ENCODE measurements at places on chromosomes 3 and 15.

GRCh38 chr3:119965692-119966091 is 128.6 kb downstream of the GSK3B start:
- no peak for DNase-seq

DNA sequence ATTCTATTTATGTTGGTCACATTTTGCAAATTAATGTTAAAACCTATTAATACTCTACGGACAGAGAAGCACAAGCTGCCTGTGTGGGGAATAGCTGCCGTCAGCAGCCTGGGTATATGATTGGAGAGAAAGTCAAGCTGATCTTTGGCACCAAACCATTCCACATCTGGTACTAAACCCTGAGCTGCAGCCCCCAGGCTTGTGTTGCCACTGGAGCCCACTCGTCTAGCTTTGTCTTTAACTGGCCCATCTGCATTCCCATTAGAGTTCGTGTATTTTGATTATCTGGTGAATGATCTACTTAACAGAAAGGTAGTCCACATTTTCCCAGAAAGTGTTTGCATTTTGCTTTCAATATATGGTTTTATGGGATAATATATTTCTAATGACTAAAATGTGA is 5.4 kb downstream of the NDUFB4 start:
- DNase-seq = no peak

DNA sequence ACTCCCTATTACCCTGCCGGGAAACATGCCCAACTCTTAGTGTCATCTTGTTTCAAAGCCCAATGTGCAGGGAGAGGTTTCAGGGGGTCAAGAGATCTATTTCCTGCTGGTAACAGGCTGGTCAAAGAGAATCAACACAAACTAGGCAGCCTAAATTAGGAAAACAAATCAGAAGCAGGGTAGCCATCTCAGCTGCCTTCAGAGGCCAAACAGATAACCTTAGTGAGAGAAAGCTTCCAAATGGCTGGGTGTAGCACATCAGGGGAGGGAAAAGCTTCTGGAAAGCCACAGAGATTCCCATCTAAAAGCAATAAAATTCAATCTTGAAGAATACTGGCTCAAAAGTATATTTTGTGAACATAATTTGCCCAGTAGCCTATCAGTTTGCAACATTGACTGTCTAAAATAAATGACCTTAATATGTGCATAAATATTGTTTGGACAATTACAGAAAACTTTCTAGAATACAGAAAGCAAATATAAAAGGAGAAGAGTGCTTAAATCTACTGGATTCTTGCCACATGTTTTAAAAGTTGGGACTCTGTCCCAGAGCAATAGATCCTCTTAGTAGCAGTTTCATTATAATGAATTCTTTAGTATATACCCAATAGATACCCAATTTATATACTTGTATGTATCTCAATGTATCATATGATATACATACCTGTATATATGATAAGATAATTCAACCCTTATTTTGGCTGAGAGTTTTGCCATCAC is 371.9 kb upstream of the RARB start:
- DNase-seq = no peak

- DNase-seq = no peak
These were observed 36.0 kb downstream of the TSPAN3 start for GRCh38 chr15:77034695-77035489.

DNA sequence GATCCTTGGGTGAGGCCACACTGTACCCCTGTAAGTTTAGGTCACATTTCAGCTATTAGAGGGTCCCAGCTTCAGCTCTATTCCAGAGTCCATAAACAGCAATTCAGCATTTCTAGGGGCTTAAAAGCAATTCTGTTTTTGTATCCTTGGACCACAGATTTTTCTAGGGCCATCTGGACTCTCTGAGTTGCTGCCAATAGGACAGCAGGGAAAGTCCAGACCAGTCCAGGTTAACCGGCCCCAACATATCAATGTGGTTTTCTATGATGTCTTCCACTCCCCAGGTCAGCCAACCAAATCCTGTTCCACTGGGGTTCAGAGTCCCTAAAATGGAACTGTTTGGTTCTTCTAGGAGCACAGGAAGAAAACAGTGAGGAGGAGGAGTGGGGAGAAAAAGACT is 40.0 kb downstream of the TYRO3 start:
- DNase-seq = no peak

DNA sequence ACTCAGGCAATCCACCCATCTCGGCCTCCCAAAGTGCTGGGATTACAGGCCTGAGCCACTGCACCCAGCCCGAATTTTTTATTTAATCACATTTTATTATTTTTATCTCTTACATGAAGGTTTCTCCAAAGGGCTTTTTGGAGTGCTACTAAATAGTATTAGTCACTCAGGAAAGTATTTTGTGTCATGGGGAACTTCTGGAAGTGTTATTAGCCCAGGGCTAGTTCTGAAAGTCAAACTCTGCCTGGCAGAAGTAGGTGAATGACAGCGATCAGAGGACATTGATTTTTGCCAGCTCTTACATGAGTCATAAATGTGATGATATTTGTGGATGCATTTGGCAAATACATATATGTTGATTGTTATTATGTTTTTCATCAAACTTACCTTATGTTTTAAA is 48.7 kb downstream of the ZPLD1 start:
- DNase-seq = no peak

GRCh38 chr15:63059075-63059474 is 16.5 kb downstream of the TPM1 start:
- no peak for DNase-seq

- peak; percentile 13 for DNase-seq
These were observed 14.6 kb downstream of the SLITRK3 start for GRCh38 chr3:165181556-165181955.

DNA sequence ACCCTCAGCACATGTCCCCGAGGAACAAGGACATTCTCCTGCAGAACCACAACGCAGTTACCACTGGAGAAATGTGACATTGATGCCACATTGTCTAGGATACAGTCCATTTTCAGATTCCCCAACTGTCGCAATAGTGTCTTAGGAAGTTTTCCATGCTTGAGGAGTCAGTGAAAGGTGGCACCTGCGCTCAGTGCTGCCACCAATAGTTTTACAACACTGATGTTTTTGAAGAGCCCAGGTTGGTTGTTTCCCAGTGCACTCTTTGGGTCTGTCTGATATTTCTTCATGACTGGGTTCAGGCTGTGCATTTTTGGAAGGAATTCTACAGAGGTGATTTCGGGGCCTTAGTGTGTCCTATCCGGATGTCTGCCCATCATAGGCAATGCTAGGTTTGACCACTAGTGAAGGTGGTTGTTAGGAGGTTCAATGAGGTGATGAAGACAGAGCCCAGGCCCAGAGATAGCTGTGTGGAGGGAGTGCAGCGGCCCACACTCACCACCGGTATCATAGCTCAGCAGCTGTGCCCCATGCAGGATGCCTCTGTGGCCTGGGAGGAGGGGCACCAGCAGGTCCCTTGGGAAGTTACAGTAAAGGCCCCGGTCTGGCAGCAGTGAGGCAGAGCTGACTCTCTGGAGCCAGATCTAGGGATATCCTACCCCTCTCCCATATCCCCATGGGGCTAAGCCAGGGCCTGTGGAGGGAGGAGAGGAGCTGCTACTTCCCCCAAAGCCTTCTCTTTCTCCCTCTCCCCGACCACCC is 96.6 kb downstream of the DNAJB8 start:
- DNase-seq = peak; percentile 22

GRCh38 chr3:71075494-71075893 is 508.0 kb downstream of the FOXP1 start:
- DNase-seq = peak; percentile 54

- no peak for DNase-seq
These were observed 878 bp downstream of the ISLR start for GRCh38 chr15:74174219-74174957.

DNA sequence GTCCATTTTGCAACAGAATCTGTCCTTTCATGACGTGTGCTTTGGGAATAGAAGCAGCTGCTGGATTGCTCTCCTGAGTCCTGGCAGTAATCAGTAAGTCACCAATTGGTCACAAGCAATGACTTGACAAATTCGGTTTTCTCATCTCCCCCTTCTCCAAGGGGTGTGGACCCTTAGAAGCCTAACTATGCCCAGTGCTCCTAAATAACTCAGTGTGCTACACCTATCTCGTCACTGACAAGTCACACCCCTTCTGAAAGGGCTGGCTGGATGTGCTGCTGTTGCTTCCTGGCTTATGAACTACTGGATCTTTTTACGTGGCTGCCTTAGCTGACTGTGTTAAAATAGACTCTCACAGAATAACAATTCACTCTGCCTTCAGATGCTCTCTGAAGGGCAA is 1351.5 kb downstream of the ZPLD1 start:
- no peak for DNase-seq

DNA sequence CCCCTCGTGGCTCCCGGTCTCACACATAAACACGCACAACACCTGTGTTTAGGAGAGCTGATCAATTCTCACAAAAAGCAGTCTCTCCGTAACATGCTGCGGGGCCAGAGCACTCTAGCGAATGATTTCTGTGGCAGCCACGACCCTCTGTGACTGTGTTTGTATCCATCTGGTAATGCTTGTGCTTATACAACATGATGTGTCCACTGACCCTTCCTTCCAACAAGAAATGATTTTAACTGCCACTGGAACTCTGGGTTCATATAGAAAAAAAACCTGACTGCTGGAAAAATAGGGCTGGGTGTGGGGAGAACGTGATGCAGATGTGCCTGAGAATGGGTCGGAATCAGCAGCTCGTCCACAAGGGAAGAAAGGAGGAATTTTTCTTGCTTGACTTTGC is 410.2 kb downstream of the GAP43 start:
- no peak for DNase-seq

DNA sequence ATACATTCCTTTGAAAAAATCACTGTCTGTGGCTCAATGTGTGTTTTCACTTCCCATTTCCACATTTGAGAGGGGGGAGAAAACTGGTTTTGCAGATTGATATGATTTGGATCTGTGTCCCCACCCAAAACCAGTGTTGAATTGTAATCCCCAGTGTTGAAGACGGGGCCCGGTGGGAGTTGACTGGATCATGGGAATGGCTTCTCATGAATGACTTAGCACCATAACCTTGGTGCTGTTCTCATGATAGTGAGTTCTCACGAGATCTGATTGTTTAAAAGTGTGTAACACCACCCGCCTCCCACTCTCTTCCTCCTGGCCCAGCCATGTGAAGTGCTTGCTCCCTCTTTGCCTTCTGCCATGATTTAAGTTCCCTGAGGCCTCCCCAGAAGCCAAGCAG is 16.1 kb downstream of the TMEM207 start:
- DNase-seq = no peak

DNA sequence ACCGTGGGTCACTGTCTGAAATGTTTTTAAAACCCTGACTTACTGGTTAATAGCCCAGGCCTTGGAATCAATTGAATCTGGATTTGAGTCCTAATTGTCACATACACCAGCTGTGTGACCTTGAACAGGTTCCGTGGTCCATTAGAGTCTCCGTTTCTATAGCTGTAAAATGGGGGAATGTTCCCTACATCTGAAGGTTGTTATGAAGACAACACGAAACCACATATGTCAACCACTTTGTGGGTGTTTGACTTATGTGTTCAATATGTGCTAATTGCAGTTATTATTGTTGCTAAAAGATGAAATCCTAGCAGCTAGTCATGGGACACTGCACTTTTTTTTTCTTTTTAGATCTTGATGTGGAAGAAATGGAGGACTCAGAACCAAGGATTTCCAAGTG is 35.3 kb downstream of the ZBTB38 start:
- no peak for DNase-seq

DNA sequence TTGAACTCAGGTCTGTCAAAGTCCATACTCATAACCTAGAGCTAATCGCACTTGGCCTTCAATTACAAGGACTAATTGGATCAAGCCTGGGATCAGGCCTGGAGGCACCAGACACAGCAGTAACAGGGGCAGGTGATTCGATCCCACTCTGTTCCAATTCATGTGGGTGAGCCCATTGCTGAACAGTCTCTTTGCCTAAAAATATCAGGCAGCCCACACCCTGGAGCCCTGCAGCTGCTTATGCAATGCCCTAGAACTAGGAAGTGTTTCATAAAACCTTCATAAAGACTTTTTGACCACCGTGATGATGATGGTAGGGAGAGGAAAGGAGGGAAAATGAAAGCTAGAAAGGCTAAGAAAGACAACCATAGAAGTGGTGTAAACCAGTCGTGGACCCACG is 47.8 kb upstream of the NEO1 start:
- no peak for DNase-seq

DNA sequence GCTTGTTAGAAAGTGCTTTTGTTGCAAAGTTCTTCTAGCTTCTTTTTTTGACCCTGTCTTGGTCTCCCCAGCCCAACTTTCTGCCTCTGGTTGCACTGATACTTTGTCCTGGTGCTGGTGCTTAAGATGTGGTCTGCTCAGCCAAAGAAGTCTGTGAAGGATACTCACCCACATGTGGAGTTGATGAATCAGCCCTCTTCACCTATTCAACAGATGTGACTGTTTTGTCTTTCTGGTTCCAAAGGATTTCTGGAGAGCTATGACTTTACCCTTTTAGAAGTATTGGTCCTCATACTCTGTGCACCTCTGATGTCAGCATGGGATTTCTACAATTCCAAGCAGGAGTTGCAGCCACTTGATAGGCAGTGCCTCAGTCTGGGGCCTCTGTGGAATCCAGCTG is 84.1 kb downstream of the PCCB start:
- DNase-seq = no peak

GRCh38 chr3:52092891-52093290 is 36.5 kb upstream of the DUSP7 start:
- DNase-seq = no peak

GRCh38 chr15:49436751-49437150 is 13.7 kb downstream of the FGF7 start:
- DNase-seq = peak; percentile 49

- peak; percentile 22 for DNase-seq
These were observed 442.4 kb upstream of the BCHE start for GRCh38 chr3:166279636-166280035.

DNA sequence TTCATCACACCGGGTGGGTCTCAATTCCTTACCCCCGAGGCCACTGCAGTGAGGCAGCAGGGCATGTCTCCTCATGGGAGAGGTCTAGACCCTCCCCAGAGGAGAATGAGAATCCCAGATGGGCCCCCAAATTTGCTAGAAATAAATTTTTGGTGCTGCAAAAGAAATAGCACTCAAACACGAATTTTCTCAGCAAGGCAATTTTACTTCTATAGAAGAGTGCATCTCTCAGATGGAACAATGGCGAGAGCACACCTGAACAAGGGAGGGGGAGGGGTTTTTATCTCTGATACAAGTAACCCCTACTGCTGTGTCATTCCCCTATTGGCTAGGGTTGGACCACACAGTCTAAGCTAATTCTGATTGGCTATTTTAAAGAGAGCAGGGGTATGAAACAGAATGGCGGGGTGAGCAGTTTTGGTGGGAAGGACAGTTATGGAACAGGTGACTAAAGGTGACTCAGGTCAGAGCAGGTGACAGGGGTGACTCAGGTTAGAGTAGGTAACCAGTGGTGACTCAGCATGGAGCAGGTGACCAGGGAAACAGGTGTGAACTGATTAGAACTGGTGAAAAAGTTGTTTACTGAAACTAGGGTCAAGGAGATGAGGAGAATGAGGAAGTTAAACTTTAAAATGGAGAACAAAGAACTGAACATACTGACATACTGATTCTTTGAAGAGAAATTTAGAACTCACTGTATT is 93.0 kb upstream of the WNT7A start:
- no peak for DNase-seq

- DNase-seq = no peak
These were observed 70.2 kb downstream of the TLE3 start for GRCh38 chr15:70027518-70027917.
